Mucosa of gallbladder (tissue), 1 donor: ENCODE measurements at places on chromosomes 1 and 21. TPM values are rescaled to one million over a fixed set of nuclear protein-coding genes. Genes with fewer than 3 reads are reported as not detected.

The KCNJ15 gene
- 158 TPM for total RNA-seq

The KRTAP12-2 gene
- total RNA-seq, result not detected

The CAMSAP2 gene
- 21.4 TPM for total RNA-seq

The NFYC gene
- 57.0 TPM for total RNA-seq

The KRTAP24-1 gene
- not detected for total RNA-seq
